Endodermal cell (in vitro differentiated cells): ENCODE measurements at places on chromosomes 1 and 21. TPM values are rescaled to one million over a fixed set of nuclear protein-coding genes. Genes with fewer than 3 reads are reported as not detected.

- peak overlapping the region; percentile 90 for H3K4me3 ChIP-seq
- no peaks in the 10 kb centered on the region for H3K27me3 ChIP-seq
- H3K27ac ChIP-seq = no peak overlapping the region
- peak; percentile 46 for DNase-seq
- peaks cover 28% of the 10 kb centered on the region for H3K4me1 ChIP-seq
Measured at GRCh38 chr1:15408890-15409387, 749 bp upstream of the EFHD2 start.

- H3K4me1 ChIP-seq = no peaks in the 10 kb centered on the region
- H3K36me3 ChIP-seq = no peaks in the 10 kb centered on the region
- no peaks in the 10 kb centered on the region for H3K27me3 ChIP-seq
- no peak for DNase-seq
- no peak overlapping the region for H3K27ac ChIP-seq
Measured at GRCh38 chr1:14487671-14488070, 110.8 kb upstream of the KAZN start.

GRCh38 chr1:17764591-17764990, 9.5 kb downstream of the ACTL8 start:
- no peak overlapping the region for H3K4me3 ChIP-seq
- no peak for DNase-seq
- H3K27me3 ChIP-seq = no peaks in the 10 kb centered on the region
- no peak overlapping the region for H3K27ac ChIP-seq
- no peaks in the 10 kb centered on the region for H3K4me1 ChIP-seq

DNA sequence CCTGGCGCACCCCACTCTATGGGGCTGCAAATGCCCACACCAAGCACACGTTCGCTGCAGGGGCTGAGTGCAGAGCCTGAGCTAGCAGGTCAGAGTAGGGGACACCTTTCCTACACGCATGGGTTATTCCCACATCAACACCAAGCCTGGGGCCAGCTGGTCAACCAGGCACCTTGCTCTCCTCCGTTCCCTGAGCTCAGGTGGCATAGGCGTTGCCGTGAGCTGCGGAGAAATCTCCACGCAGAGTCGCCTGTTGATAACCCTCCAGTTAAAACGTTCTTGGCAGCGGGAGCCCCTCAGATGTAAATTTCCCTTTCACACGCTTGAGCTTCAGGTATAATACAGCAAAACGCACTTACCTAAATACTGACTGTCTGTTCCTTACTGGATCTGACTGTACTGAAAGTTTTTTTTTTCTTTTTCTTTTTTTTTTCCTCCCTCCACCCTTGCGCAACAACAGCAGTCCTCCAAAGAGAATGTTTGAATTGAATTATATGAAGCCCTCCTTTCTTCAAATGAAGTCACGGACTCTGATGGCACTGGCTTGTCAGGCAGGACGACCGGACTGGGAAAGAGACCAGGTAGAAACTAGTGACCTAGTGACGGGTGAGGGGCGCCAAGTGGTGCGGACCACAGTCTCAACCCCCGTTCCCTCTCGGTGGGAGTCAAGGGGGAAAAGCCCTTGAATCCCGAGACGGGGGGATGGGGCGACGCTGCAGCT, 2.1 kb downstream of the BRINP3 start:
- H3K27me3 ChIP-seq = peaks cover 60% of the 10 kb centered on the region
- peak overlapping the region; percentile 78 for H3K4me3 ChIP-seq
- H3K4me1 ChIP-seq = no peaks in the 10 kb centered on the region
- DNase-seq = peak; percentile 82
- no peak overlapping the region for H3K27ac ChIP-seq
- H3K36me3 ChIP-seq = no peaks in the 10 kb centered on the region

GRCh38 chr1:230423261-230423660, 2.9 kb downstream of the PGBD5 start:
- no peaks in the 10 kb centered on the region for H3K36me3 ChIP-seq
- peaks cover 3% of the 10 kb centered on the region for H3K4me1 ChIP-seq
- no peak for DNase-seq
- H3K4me3 ChIP-seq = no peak overlapping the region
- H3K27me3 ChIP-seq = peaks cover 63% of the 10 kb centered on the region

GRCh38 chr1:207317561-207317960, 3.9 kb upstream of the CD55 start:
- no peaks in the 10 kb centered on the region for H3K36me3 ChIP-seq
- peaks cover 7% of the 10 kb centered on the region for H3K27me3 ChIP-seq
- H3K4me3 ChIP-seq = no peak overlapping the region
- H3K4me1 ChIP-seq = peaks cover 8% of the 10 kb centered on the region
- DNase-seq = no peak
- no peak overlapping the region for H3K27ac ChIP-seq

GRCh38 chr1:178376008-178376407, 120.8 kb downstream of the CLEC20A start:
- H3K4me1 ChIP-seq = peaks cover 31% of the 10 kb centered on the region
- peak; percentile 47 for DNase-seq
- H3K36me3 ChIP-seq = no peaks in the 10 kb centered on the region
- H3K27ac ChIP-seq = no peak overlapping the region

- peaks cover 2% of the 10 kb centered on the region for H3K4me1 ChIP-seq
- peaks cover 8% of the 10 kb centered on the region for H3K27me3 ChIP-seq
- no peak overlapping the region for H3K4me3 ChIP-seq
- H3K36me3 ChIP-seq = peaks cover 20% of the 10 kb centered on the region
Measured at GRCh38 chr1:42461196-42461595, 1.9 kb upstream of the CCDC30 start.

GRCh38 chr1:55287723-55288122, 72.6 kb upstream of the USP24 start:
- peaks cover 11% of the 10 kb centered on the region for H3K27me3 ChIP-seq
- H3K27ac ChIP-seq = no peak overlapping the region
- no peaks in the 10 kb centered on the region for H3K36me3 ChIP-seq
- DNase-seq = no peak

DNA sequence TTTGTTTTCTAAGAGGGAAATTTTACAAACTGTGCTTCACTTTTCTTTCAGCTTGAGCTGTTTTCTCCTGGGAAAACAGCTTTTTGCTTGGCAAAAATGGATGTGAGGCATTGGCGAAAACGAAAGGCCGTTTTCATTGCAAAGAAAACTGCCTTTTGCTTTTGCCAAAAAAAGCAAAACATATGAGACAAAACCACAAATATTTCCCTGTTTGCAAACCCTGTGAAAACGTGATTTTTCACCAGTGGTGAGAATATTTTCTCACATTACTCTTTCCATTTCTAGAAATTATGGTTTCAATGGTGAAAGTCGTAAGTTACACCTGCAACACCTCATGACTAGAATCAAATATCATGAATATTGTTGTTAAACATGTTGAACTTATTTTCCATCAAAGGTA, 74.0 kb upstream of the ZBTB18 start:
- DNase-seq = no peak
- no peaks in the 10 kb centered on the region for H3K4me1 ChIP-seq
- H3K4me3 ChIP-seq = no peak overlapping the region
- no peaks in the 10 kb centered on the region for H3K36me3 ChIP-seq
- H3K27ac ChIP-seq = no peak overlapping the region

DNA sequence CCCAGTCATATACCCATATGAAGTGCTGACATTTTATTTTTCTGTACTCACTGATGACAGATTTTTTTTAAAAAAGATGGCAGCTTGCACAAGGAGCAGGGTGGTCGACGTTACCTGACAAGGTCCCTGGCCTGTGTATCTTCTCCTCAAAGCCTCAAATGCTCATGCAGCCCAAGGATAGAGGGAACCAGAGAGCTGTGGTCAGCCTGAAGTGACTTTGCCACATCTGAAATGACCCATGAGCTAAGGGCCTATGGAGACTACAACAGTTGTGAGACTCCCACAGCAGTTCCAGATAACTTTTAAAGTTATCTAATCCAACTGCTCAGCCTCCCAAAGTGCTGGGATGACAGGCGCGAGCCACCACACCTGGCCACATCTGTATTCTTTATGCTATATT, 131.1 kb downstream of the GLUL start:
- no peak overlapping the region for H3K27ac ChIP-seq
- no peaks in the 10 kb centered on the region for H3K27me3 ChIP-seq
- no peak for DNase-seq
- peaks cover 4% of the 10 kb centered on the region for H3K4me1 ChIP-seq
- no peaks in the 10 kb centered on the region for H3K36me3 ChIP-seq

DNA sequence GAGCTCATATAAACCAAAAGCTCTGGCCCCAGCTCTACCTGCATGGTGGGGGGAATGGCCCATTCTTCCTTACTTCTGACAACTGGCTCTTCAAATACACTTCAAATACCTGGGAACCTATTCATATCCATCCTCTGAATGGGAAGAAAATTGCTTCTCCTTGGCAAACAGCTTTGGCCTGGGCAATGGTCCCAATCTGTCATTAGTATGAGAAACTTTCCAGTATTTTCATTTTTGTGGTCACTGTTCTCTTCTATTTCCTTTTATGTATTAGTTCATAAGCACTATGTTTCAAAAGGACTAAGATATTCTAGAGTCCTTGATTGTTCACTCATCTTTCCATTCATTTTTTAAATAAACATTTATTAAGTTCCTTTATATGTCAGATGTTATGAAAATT, 5.2 kb upstream of the HSD3B2 start:
- DNase-seq = no peak
- H3K27me3 ChIP-seq = peaks cover 9% of the 10 kb centered on the region
- no peak overlapping the region for H3K4me3 ChIP-seq
- no peak overlapping the region for H3K27ac ChIP-seq
- H3K4me1 ChIP-seq = no peaks in the 10 kb centered on the region

DNA sequence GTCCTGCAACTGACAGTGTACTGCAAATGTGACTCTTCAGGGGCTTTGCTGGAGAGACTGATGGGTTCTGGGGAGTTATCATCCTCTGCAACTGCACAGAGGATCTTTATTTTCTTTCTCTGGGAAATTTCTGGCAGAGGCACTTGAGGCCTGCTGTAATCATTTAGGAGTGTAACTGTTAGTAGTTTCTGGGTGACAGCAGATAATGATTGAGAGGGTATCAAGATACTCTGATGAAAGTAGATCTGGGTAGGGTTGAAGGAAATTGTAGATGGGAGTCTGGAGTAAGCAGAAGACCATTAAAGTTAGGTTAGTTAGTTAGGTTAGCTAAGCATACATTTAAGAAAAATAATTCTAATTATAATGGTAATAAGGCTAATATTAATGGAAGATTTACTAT, 11.0 kb upstream of the DDR2 start:
- no peaks in the 10 kb centered on the region for H3K36me3 ChIP-seq
- H3K4me3 ChIP-seq = no peak overlapping the region
- no peak for DNase-seq
- no peak overlapping the region for H3K27ac ChIP-seq

- no peaks in the 10 kb centered on the region for H3K4me1 ChIP-seq
- no peak for DNase-seq
- no peaks in the 10 kb centered on the region for H3K36me3 ChIP-seq
Measured at GRCh38 chr21:15088488-15088887, 23.7 kb upstream of the NRIP1 start.

- no peaks in the 10 kb centered on the region for H3K36me3 ChIP-seq
- H3K4me1 ChIP-seq = no peaks in the 10 kb centered on the region
- H3K4me3 ChIP-seq = no peak overlapping the region
Measured at GRCh38 chr1:98793136-98793535, 131.6 kb downstream of the SNX7 start.

- no peak overlapping the region for H3K4me3 ChIP-seq
- no peaks in the 10 kb centered on the region for H3K27me3 ChIP-seq
- no peak for DNase-seq
Measured at GRCh38 chr1:200588698-200589097, 31.9 kb downstream of the KIF14 start.

- no peak overlapping the region for H3K4me3 ChIP-seq
- H3K36me3 ChIP-seq = no peaks in the 10 kb centered on the region
- no peak overlapping the region for H3K27ac ChIP-seq
- DNase-seq = no peak
- peaks cover 16% of the 10 kb centered on the region for H3K4me1 ChIP-seq
- H3K27me3 ChIP-seq = no peaks in the 10 kb centered on the region
Measured at GRCh38 chr1:154809436-154810413, 60.4 kb downstream of the KCNN3 start.

DNA sequence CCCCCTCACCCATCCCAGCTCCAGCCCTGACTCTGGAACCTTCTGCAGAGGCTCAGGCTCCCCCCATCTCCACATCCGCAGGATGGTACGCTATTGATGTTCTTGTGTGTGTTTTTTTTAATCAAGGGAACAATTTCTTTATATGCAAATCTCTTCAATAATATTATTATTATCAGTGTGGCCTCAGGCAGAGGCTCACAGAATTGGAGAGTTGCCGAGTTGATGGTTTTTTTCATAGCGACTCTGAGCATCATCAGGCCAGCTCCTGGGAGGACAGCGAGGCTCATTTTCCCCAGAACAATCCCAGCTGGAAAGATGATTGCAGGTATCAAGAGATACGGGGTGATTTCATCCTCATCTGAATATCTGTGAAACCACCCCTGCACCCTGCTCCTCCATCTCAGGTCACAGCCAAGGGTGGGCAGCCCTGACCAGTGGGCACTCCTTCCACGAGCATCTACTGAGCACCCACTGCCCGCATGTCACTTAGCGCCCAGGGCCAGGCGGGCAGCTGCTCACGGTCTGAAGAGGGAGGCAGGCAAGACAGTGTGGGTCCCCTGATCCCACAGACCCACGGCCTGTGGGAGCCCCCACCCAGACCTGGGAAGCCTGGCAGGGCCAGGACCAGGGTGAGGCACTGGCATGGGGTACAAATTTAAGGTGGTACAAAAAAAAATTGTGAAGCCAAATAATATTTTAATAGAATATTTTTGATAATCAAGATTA, 245.6 kb upstream of the VAMP3 start:
- H3K27me3 ChIP-seq = no peaks in the 10 kb centered on the region
- H3K27ac ChIP-seq = no peak overlapping the region
- no peak for DNase-seq
- H3K4me1 ChIP-seq = no peaks in the 10 kb centered on the region

GRCh38 chr1:182331387-182331786, 60.2 kb downstream of the GLUL start:
- no peaks in the 10 kb centered on the region for H3K36me3 ChIP-seq
- H3K27me3 ChIP-seq = no peaks in the 10 kb centered on the region
- DNase-seq = no peak

GRCh38 chr1:207797229-207797973, 45.5 kb downstream of the CD46 start:
- H3K4me3 ChIP-seq = no peak overlapping the region
- no peak overlapping the region for H3K27ac ChIP-seq
- H3K27me3 ChIP-seq = no peaks in the 10 kb centered on the region
- DNase-seq = peak; percentile 92
- H3K36me3 ChIP-seq = peaks cover 36% of the 10 kb centered on the region
- H3K4me1 ChIP-seq = no peaks in the 10 kb centered on the region

GRCh38 chr1:41580520-41581172, 96.2 kb upstream of the EDN2 start:
- no peaks in the 10 kb centered on the region for H3K36me3 ChIP-seq
- H3K27ac ChIP-seq = no peak overlapping the region
- H3K4me1 ChIP-seq = no peaks in the 10 kb centered on the region

Gene TRIM17
- 13.9 and 19.6 TPM in 2 replicates for total RNA-seq

Gene RIPPLY3
- total RNA-seq = 13.8 and 15.6 TPM in 2 replicates

Gene GPR161
- total RNA-seq = 26.6 to 31.8 TPM (median 30.7 TPM) in 3 replicates

Gene KRTAP19-3
- not detected in 3 replicates for total RNA-seq

Gene RCAN3
- total RNA-seq = 31.9 and 32.5 TPM in 2 replicates

Gene THAP3
- total RNA-seq = 13.0 and 13.2 TPM in 2 replicates

Gene MAP10
- total RNA-seq = 2.8 and 2.9 TPM in 2 replicates

Gene ZMYND12
- total RNA-seq = 0.44 to 1.5 TPM (median 1.1 TPM) in 3 replicates

Gene MASP2
- not detected in 3 replicates for total RNA-seq

Gene LHX4
- not detected in 3 replicates for total RNA-seq

Gene NPR1
- total RNA-seq = 4.5 and 4.6 TPM in 2 replicates

Gene FCRL6
- not detected in 2 replicates for total RNA-seq

Gene MACF1
- total RNA-seq = 220 and 251 TPM in 2 replicates

Gene SDHB
- total RNA-seq = 45.7 to 75.2 TPM (median 66.1 TPM) in 3 replicates

Gene KLHDC9
- total RNA-seq = 14.6 and 15.6 TPM in 2 replicates

Gene VCAM1
- 1.1 and 1.7 TPM in 2 replicates for total RNA-seq

Gene CYP4Z1
- total RNA-seq = 0.31 TPM in 1 of 3 replicates, not detected in the others

Gene KCNT2
- 11.5 to 12.6 TPM (median 12.1 TPM) in 3 replicates for total RNA-seq

Gene CHML
- total RNA-seq = 11.5 to 16.4 TPM (median 16.0 TPM) in 3 replicates

Gene BNIPL
- 0.45 to 2.9 TPM (median 0.90 TPM) in 3 replicates for total RNA-seq

Gene TLCD4
- total RNA-seq = 6.4 and 7.7 TPM in 2 replicates

Gene TRAF3IP3
- total RNA-seq = not detected in 3 replicates
